ENCODE measurements at places on chromosomes 13 and 19.

DNA sequence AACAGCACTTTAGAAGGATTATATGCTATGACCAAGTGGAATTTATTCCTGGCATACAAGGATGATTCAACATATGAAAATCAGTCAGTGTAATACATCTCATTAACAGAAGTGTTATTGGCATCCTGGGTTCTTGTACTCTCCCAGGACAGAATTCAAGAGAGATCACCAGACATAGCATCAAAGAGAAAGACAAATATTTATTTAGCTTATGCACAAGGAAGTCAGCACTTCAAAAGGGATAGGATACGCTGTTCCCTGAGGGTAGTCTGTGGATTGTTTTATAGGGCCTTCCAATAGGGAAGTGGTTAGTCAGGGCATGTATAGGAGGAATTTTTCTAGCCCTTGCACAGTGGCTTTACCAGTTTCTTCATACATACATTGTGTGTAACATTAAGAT lies 1238.0 kb downstream of the PCDH17 start:
- no peak for DNase-seq

- DNase-seq, result no peak
Measured at GRCh38 chr19:19111136-19111835, 27.0 kb downstream of the TMEM161A start.

DNA sequence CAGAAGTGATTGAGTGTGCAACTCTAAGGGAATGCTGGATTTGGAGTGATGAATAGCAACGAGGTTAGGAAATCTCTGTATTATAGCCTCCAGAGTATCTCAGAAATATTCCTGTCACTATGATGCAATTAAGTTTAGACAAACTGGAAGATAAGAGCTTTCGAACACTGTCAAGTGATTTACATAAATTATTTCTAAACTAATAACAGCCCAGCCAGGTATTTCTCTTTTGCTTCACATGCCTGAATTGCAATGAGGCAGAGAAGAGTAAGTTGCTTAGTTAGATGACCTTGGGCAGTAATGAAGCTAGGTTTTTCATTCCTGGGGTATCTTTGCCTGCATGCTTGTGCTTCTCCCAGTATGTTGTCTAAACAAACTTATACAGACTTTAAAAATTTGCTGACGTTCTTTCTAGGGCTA lies 134.5 kb downstream of the LMO7 start:
- no peak for DNase-seq

- DNase-seq, result no peak
Measured at GRCh38 chr19:44666852-44667556, 4.3 kb upstream of the CEACAM19 start.

- no peak for DNase-seq
Measured at GRCh38 chr13:71359641-71360040, 507.4 kb downstream of the DACH1 start.

GRCh38 chr13:20873348-20873747 lies 29.2 kb downstream of the XPO4 start:
- no peak for DNase-seq

DNA sequence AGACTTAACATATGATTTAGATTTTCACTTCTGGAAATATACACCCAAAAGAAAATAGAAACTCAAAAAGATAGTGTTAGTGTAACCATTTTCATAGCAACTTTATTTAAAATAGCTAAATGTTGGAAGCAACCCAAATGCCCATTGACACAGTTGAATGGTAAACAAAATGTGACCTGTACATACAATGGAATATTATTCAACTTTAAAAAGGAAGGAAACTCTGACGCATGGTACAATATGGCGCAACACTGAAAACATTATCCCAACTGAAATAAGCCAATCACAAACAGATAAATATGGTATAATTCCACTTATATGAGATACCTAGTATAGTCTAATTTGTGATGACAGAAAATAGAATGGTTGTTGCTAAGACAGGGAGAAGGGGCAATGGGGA lies 1456.1 kb upstream of the MIR17HG start:
- DNase-seq, result no peak

DNA sequence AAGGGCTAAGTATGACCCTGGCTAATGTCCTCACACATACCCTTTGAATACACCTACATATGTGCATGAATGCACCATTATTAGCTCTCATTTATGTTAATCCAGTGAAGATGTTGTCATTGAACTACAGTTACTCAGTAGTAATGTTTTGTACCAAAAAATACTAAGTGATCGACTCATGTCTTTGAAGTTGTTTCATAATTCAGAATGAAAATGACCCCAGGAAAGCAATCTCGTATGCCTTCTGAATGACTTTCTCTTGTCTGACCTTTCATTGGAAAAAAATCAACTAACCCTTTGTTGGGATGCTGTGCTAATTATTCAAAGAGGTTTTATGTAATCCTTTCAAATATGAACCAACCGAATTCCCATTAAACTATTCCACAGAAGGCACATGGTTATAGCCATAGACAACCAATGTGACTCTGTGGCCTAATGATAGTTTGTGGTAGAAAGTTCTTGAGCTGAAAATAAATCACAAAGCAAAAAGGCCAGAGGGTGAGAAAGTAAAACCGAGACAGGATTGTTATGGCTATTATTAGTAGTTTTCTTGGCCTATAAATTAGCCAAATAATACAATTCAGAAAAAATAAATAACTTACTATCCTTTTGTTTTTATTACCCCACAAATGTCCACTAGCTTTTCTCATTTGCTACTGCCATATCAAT lies 86.8 kb upstream of the STARD13 start:
- DNase-seq, result no peak

DNA sequence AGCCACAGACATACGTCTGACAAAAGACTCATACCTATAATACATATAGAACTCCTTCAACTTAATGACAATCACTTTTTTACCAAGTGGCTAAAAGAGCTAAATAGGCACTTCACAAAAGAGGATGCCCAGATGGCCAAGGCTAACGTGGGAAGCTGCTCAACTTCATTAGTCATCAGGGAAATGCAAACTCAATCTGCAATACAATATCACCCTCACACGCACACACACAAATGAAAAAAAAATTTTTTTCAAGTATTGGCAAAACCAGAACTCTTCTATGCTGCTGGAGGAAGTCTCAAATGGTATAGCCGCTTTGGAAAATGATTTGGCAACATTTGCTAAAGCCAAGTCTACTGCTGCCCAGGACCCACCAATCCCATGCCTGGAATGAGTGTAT lies 14.6 kb upstream of the DNMT1 start:
- no peak for DNase-seq

DNA sequence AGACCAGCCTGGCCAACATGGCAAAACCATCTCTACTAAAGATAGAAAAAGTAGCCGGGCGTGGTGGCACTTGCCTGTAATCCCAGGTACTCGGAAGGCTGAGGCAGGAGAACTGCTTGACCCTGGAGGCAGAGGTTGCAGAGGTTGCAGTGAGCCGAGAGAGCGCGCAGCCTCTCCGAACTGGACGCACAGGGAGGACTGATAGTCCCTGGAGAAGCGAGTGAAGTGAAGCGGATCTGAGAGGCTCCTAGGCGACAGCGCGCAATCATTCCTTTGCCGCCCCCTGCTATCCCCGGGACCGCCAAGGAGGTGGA lies 233 bp downstream of the ZNF561 start:
- no peak for DNase-seq

- DNase-seq, result no peak
Measured at GRCh38 chr13:19185865-19186645, 4.4 kb upstream of the TUBA3C start.

DNA sequence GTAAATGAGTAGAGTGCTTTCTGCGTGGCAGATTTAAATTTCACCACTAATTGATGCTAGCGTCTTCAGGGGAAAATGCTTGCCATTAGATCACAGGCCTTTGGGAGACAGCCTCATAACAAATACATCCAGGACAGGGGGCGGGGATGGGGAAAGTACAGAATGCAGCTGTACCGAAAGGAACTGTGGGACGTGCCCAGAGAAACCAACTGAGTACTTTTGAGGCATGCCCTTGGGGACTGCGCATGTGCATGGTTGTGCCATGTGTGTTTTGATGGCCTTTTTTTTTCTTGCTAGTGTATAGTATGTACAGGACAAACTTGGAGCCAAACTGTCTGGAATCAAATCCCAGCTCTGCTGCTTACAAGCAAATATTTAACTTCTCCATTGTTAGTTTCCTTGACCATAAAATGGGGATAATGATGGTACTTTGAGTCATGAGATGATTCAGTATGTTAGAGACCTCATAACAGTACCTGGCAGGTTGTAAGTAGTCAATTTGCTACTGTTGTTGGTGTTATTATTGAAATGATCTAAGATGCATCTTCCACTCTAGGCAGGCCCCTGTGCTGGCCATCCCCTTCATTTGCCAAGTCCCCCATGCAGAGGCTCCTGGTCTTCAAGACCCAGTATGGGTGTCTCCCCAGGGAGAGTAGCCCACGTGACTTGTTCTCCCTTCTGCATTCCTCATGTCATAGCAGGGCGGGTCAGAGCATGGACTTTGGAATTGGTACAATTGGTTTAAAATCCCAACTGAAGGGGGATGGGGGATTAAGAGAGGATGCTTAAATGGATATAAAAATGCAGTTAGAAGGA lies 68.3 kb upstream of the NPAS1 start:
- DNase-seq, result no peak

DNA sequence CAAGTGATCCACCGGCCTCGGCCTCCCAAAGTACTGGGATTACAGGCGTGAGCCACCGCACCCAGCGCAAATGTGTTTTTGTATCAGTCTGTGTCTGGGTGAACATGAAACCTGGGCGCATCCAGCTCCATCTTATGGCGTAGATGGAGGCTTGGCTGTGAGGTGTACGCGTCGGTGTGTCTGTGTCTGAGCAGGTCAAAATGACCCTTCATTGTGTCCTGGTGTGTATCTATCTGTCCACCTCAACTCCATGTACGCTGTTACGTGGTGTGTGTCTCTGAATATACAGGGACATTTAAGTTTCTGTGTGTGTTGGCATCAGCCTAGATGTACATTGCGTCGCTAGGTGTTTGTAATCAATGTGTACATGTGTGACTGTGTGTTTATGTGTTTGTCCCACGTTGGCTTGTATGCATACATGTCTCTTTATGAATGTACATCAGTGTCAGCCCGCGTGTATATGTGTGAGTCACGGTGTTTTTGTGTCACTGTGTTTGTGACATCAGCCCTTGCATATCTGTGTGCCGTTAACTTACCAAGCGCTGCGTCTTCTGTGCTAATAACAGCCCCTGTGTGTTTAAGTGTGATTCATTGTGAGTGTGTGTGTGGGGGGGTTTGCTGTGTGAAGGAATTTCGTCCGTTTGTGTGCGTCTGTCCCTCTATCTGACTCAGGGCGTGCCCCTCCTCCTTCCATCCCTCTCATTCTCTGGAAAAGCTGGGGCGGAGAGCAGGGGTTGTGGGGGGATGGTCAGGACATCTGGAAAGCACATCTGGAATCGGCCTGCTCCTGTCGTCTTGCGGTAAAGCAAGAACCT lies 6.4 kb downstream of the AXL start:
- peak; percentile 84 for DNase-seq

DNA sequence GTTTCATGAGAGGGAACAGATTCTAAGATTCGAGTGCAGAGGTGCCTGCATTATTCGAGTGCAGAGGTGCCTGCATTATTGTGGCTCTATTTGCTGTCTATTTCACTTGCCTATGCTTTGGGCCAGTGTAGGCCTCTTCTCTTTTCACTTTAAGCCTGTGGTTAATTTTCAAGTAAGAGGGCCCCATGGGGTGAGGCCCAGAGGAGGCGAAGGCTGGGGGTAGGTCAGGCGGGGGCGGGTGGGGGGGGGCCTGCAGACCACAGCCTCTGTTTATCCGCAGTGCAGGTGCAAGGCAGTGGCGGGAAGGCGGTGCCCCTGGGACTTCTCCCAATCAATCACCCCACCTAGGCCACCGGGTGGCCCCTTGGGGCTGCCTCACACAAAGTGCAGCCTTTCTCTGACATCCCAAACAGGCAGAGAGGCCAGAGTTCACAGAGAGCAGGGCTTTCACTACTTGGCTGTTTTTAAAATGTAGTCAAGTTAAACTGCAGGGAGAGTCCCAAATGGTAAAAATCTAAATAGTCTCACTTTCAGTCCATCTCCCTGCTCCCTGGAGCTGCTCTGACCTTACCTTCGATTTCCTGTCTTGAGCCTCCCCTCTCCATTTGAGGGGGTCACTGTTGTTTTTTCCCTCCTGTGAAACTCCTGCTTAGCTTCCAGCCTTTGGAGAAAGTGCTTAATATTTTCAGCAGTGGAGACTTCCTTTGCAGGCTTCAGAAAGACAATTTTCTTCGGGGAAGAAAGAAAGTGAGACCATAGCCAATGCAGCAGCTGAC lies 249.0 kb downstream of the DLEU7 start:
- no peak for DNase-seq

DNA sequence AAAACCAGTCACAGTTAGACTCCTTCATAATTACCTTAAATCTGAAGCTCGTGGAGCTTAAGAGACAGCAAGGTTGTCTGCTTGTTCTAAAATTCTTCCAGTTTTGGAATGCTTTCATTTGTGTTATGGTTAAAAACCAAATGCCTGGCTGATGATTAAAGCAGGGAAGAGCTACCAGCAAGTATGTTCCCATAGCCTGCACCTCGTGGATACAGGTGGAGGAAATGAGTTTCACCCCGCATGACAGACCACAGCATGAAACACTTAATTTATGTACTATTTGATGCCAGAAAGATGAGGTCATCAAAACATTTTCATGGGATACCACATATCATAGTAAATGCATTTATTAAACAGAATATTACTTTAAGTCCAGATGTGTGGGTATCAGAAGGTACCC lies 416 bp upstream of the DOCK9 start:
- no peak for DNase-seq

DNA sequence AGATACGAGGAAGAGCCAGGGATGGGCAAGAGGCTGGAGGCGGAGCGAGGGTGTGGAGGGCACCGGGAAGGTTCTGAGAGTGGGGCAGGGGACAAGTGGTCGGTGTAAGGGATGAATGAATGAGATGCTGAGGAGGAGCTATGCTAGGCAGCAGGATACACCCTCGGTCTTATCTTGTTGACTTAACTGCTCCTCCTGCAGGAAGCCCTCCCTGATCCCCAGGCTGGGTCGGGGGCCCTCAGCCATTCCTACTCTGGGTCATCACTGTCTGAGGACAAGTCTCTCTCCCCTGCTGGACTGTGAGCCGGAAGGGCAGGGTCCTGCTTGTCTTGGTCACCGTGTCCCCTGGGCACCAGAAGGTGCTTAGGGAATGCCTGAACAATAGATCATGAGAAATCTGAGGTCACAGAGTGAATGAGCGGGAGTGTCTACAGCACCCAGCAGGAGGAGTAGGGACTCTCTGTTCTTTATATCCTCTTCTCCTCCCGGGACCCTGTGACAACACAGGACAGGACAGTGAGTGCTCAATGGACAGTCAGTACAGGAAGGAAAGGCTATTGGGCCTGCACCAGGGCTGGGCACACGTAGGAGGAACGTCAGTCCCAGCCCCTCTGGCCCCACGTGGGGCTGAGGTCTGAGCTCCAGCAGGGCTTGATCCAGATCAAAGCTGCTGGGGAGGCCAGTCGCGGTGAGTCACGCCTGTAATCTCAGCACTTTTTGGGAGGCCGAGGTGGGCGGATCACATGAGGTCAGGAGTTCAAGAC lies 6.5 kb downstream of the NKPD1 start:
- DNase-seq, result no peak

GRCh38 chr19:18292810-18293641 lies 11.6 kb upstream of the JUND start:
- DNase-seq, result peak; percentile 89

GRCh38 chr19:3029065-3029923 lies at the start of gene TLE2:
Gene TLE2 (minus strand): TSS chr19:3029280. CDS start chr19:3028904, 376 bp downstream.
- no peak for DNase-seq

All from muscle of back (tissue), 13 donors.